Activated naive CD8-positive, alpha-beta T cell treated with anti-CD3 and anti-CD28 coated beads for 36 hours (primary cell): ENCODE measurements at places on chromosomes 4 and X. TPM values are rescaled to one million over a fixed set of nuclear protein-coding genes. Genes with fewer than 3 reads are reported as not detected.

The PAGE2 gene
- not detected for total RNA-seq

The SERTM2 gene
- total RNA-seq = not detected

The PABPC5 gene
- not detected for total RNA-seq

The REST gene
- total RNA-seq = 35.6 TPM

- H3K4me3 ChIP-seq = no peak overlapping the region
- H3K27ac ChIP-seq = no peak overlapping the region
- no peaks in the 10 kb centered on the region for H3K4me1 ChIP-seq
- peak; percentile 1 for DNase-seq
- H3K36me3 ChIP-seq = no peaks in the 10 kb centered on the region
- H3K27me3 ChIP-seq = peaks cover 28% of the 10 kb centered on the region
Observed at GRCh38 chr4:49032440-49033161, 46.5 kb downstream of the CWH43 start.

- peaks cover 6% of the 10 kb centered on the region for H3K36me3 ChIP-seq
- H3K4me3 ChIP-seq = peak overlapping the region; percentile 67
- H3K4me1 ChIP-seq = peaks cover 22% of the 10 kb centered on the region
Observed at GRCh38 chr4:80202190-80202711, 4.9 kb downstream of the PRDM8 start.
